ENCODE measurements at places on chromosomes 2 and 18. TPM values are rescaled to one million over a fixed set of nuclear protein-coding genes. Genes with fewer than 3 reads are reported as not detected.

The ADD2 gene
- total RNA-seq = 435 TPM

The AMER3 gene
- total RNA-seq = 32.8 TPM

The KANSL3 gene
- total RNA-seq = 32.1 TPM

The FAM124B gene
- total RNA-seq = 7.8 TPM

The KIF3C gene
- 94.2 TPM for total RNA-seq

The LAMA3 gene
- 1.4 TPM for total RNA-seq

The SP140 gene
- 1.1 TPM for total RNA-seq

The KCTD1 gene
- total RNA-seq = 22.8 TPM

The UGT1A9 gene
- not detected for total RNA-seq

The GALNT14 gene
- total RNA-seq = 4.7 TPM

The PDE1A gene
- total RNA-seq = 42.1 TPM

The CPLX4 gene
- not detected for total RNA-seq

The GCKR gene
- total RNA-seq = 0.16 TPM

The FOXI3 gene
- total RNA-seq = 0.47 TPM

The PROC gene
- not detected for total RNA-seq

The KIF1A gene
- 219 TPM for total RNA-seq

The POLE4 gene
- total RNA-seq = 16.5 TPM

The SALL3 gene
- total RNA-seq = 7.6 TPM

The CPS1 gene
- total RNA-seq = 6.6 TPM

The NEURL3 gene
- total RNA-seq = 0.16 TPM

The SNRPD1 gene
- total RNA-seq = 29.0 TPM

The ERBB4 gene
- 127 TPM for total RNA-seq

The NTSR2 gene
- 0.31 TPM for total RNA-seq

The CCDC102B gene
- total RNA-seq = 20.1 TPM

The C2orf72 gene
- 32.4 TPM for total RNA-seq

All from occipital lobe (tissue), 3 donors.